Inflammatory macrophage (primary cell): ENCODE measurements at places on chromosomes 3 and 15.

DNA sequence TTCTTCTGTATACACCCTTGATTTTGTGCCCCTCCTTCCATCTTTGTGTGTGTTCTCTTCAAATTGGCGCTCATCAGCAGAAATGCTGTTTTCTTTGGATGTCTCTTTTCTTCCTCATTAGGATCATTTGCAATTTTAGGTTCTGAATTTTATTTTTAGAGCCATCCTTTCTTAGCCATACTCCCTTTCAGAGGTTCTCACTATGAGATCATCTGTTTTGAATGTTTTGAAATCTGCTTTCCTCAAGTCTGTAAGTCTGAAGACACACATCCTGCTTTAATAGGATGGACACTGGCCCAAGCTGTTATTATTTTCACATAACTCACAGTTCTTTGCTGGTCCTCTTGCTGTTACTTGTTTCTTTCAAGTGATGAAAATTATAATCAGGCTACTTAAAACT, 124.8 kb downstream of the BDH1 start:
- DNase-seq = no peak

DNA sequence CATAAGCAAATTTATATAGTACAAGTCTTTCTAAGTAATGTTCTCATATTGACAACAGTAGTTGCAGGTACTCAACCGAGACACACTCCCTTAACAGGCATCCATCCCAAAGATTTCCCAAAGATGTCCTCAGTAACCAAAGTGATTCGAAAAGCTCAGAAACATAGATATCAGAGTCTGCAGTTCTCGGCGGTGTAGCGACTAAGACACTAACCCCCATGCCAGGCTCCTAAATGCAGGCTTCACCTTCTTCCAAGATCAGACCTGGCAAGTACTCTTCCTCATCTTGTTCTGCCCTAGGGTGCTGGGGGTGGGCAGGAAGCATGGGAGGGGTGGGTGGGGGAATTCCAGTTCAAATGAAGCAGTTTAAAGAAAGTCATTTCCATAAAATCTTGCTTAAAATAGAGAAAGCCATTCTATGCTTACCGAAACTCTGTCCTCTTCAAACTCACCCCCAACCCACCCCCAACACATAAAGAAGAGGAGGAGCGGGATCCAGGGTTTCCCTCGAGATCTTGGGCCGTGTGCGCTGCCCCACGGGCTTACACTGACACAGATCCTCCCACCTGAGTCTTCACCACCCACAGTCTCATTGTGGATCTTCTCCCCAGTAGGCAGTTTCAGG, 59.0 kb upstream of the BCL6 start:
- DNase-seq = no peak

DNA sequence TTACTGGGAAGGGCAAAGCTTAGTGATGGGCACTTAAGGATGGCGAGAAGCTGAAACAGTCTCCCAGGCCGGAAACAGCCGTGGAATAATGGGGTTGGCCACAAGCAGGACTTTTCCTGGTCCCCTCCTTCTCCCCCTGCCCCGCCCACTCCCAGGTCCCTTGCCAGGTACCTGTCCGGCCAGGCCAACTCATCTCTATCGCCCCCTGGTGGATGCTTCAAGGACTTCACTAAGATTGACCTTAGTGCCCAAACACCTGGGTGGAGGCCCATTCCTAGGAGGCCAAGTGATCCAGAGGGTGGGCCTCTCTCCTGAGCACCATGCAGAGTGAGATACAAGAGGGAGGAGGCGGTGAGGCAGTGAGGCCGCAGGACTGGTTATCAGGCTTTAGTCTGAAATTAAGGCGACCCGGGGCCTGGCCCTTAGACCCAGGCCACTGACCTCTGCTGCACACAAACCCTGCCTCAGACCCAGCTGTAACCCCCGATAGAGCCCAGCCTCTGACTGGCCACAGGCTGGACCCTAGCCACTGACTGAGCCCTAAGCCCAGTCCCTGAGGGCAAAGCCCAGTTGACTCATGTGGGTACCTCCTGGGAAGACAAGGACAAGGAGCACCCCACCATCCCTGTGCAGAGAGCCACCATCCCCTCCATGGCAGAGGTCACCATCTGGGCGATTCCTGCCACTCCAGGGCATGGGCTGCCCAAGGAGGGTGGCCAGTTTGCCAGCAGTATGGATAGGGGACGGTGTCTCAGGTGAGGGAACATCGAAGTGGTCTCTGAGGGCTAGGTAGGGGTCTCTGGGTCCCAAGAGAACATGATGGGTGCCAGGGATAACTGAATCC, 37.6 kb downstream of the VIPR1 start:
- DNase-seq = no peak

DNA sequence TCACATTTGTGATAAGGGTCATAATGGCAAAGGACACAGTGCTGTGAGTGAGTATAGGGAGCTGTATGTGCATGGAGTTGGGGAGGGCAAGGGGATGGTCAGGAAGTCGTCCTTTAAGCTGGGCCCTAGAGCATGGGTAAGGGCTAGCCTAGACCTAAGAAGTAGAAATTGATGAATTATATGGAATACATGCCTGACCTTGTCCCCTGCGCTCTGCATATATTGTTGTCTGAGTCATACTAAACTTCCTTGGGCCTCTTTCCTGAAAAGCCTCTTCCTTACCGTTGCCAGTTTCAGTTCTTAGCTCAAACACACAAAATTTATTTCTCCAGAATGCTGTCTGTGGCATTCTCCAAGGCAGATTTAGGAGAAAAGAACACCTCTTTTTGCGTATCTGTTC, 4.6 kb downstream of the SNRK start:
- DNase-seq = peak; percentile 9

- DNase-seq = peak; percentile 67
Measured at GRCh38 chr3:114827495-114827894, 319.6 kb downstream of the ZBTB20 start.

GRCh38 chr3:113304856-113305540, 93.6 kb downstream of the BOC start:
- no peak for DNase-seq

DNA sequence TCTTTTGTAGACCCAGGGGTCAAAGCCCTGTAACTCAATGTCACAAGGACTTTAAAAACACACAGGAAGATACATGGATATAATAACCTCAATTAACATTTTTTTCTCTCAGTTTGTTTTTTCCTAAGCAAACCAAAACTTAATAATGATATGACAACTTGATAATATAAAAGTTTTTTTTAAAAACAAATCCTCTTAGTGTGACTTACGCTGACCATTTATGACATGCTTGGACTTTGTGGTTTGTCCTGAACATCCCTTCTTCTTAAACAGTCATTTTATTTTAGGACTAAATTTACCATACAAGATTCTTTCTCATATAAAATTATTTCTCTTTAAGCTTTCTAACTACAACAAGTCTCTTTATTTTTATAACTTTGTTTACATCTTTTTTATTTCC, 25.4 kb upstream of the FAM3D start:
- peak; percentile 8 for DNase-seq
